Kidney glomerular epithelial cell (primary cell): ENCODE measurements at places on chromosomes 3 and 15.

DNA sequence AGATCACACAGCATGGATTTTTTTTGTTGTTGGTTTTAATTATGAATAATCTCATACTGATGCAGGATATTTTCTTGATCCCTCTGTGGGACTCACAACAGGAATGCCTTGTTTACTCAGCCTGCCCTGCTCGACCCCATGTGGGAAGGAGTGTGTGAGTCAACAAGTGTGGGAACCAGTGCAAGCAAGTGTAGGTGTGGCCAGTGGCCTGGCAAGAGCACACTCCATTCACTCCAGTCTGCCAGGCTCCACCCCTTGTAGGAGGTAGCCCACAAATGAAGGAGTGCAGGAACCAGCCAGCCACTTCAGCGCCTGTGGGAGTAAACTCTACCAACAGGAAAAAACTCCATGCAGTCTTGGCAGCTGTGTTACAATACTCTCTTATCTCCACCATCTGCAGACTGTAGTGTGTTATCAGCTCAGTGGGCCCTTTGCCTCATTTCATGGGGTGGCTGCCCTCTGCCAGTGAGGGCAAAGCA is 393.6 kb downstream of the OTOL1 start:
- DNase-seq = peak; percentile 95

DNA sequence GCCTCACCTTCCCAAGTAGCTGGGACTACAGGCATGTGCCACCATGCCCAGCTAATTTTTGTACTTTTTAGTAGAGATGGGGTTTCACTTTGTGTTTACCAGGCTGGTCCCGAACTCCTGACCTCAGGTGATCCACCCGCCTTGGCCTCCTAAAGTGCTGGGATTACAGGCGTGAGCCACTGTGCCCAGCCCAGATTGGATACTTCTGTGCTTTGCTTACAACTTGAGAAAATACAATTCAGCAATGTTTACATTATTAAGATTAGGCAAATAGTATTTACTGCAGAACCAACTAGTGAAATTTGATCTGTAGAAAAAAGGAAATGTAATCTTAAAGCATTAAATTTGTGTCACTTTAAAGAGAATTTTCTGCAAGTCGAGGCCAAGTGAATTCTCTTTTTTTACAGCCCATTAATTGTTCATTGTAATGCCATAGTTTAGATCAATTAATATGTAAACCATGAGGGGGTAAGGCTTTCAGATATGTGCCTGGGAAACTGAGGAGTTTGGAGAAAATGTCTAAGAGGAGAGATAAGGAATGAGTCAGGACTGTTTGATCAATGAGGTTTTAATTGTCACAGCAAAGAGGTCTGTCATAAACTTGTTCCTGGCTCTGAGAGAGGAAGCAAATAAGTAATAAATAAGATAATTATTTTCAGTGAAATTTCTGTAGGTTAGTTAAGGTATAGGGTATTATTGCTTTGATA is 15.3 kb downstream of the PYDC2 start:
- DNase-seq = peak; percentile 19

DNA sequence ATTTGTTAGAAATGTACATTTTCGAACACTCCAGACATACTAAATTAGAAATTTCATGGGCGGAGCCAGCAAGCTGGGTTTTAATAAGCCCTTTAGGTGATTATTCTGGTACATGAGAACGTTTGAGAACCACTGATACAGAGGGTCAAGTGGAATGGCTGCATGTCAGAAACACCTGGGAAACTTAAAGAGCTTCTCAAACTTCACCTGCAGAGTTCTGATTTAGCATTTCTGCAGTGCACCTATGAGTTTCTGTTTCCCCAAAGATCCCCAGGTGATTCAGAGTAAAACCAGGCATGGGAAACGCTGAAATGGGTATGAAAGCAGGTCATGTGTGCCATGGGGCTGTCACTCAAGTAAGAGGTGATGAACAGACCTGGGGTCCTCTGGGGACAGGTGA is 68.1 kb downstream of the TMEM266 start:
- DNase-seq = no peak

- DNase-seq = no peak
These were observed 544 bp upstream of the TIMMDC1 start for GRCh38 chr3:119497820-119498185.

DNA sequence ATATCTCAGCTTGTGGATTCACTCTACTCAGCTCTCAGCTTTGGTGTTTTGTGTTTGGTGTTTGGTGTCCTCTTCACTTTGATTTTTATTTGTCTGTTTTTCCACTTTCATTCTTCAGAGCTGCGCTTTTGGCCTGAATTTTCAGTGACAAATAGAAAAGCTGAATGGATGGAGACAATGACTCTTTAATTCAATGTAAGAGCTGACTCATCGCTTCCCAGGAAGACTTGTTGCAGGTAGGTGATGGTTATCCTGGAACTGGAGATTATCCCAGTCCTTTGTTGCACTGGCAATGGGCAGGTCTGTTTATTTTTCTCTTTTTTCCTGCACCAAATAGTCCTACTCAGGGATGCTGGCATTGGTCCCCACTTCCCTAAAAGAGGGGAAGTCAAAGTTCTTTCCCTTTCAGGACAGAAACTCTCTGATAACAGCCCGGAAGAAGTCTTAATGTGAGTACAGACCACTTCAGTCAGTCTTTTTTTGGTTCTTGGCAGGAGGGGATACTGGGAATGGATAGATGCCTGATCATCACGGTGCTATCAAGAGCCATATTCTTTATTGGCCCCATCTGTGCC is 12.4 kb upstream of the AEN start:
- no peak for DNase-seq

DNA sequence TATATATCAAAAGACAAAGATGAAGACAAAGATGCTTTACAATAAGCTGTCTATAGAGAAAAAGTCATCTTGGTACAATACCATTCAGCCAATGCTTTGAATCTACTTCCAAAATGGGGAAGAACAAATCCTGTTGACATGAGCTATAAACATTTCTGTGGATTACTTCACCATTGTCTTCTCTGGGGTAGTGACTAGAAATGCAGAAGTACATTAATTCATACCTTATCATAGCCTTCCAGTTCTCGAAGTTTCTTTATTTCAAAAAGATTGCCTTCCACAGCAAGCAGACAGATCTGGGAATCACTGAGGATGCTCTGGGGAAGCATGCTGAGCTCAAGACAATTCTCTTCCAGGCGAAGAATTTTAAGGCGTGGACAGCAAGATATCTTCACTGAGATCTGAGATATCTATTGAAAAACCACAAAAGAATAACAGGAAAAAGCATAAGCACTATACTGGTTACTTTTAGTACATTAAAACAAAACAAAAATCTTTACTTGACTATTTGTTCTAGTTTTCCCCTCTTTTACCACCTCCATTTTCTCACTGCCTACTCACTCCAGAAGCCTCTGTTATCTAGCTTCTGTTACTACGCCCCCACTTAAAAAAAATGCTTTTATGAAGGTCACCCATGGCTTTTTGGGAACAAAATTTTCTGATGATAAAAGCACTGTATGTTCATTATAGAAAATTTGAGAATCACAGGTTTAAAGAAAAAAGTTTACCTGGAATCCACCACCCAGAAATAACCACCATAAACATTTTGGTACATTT is 3.6 kb downstream of the LRRC57 start:
- no peak for DNase-seq

DNA sequence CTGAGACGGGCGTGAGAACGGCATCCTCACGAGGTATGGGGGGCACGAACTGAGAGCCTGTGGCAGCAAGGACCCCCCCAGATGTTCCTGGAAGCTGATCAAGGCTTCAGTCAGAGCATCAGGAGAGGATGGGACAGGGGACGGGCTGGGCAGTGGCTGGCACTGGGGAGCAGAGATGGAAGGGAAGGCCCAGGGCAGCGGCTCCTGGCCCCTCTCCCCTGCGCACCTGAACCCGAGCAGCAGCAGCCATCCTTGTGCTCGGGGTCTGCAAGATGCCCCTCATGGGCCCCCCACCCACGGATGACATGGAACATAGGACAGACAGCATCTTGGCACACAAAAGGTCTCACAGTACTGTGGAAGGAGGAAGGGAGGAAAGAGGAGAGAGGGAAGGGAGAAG is 51.3 kb downstream of the DHX30 start:
- no peak for DNase-seq

GRCh38 chr3:87435926-87436620 is 159.7 kb upstream of the POU1F1 start:
- DNase-seq = no peak

DNA sequence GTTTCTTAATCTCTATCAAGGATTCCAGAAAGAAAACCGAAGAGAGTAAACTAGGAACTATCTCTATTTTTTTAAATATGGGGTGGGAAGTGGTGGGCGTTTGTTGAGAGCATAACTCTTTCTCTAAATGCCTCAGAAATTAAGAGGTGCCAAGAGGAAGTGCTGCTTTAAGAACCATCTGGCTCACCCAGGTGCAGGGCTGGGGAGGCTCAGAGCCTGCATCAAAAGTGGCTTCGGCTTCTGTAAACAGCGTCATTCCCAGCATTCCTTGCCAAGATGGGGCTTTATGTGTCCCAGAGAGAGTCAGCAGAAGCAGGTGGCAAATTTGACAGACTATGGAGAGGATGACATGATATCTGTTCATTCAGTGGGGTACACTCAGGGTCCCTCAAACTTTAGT is 123.3 kb upstream of the BFSP2 start:
- no peak for DNase-seq

GRCh38 chr3:24829011-24829581 is 334.4 kb upstream of the THRB start:
- DNase-seq = no peak

- DNase-seq = no peak
These were observed 99.1 kb upstream of the STT3B start for GRCh38 chr3:31433679-31433992.

GRCh38 chr3:108389372-108389771 is 93.0 kb downstream of the HHLA2 start:
- no peak for DNase-seq

DNA sequence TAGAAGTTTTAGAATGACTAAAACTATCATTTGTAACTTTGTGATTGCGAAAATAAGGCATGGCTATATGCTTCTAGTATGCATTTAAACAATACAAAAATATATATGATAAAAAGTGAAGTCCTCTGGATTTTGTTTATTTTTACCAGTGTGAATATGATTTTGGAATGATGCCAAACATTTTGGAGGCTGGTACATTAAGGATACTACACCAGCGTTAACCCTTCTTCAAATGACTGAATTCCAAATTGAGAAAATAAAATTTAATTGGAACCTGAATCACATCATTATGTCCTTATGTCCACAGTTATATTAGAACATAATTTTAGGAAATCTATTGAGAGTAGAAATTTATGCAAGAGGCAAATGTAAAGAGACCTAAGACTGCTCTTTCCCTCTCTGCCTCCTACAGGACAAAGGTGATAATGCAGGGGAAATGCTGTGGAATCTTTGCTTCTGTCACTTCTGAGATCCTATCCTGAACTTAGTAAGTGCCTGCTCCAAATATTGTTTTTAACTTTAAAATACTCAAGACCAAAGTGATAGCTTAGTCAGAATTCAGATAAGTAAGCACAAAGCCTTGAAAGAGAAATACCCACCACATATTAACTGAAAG is 121.1 kb upstream of the NANOGP8 start:
- no peak for DNase-seq

- DNase-seq = peak; percentile 82
These were observed 7.7 kb upstream of the CDCP1 start for GRCh38 chr3:45153658-45154437.

- peak; percentile 61 for DNase-seq
These were observed 2.4 kb downstream of the ARHGEF3 start for GRCh38 chr3:56799251-56799882.

DNA sequence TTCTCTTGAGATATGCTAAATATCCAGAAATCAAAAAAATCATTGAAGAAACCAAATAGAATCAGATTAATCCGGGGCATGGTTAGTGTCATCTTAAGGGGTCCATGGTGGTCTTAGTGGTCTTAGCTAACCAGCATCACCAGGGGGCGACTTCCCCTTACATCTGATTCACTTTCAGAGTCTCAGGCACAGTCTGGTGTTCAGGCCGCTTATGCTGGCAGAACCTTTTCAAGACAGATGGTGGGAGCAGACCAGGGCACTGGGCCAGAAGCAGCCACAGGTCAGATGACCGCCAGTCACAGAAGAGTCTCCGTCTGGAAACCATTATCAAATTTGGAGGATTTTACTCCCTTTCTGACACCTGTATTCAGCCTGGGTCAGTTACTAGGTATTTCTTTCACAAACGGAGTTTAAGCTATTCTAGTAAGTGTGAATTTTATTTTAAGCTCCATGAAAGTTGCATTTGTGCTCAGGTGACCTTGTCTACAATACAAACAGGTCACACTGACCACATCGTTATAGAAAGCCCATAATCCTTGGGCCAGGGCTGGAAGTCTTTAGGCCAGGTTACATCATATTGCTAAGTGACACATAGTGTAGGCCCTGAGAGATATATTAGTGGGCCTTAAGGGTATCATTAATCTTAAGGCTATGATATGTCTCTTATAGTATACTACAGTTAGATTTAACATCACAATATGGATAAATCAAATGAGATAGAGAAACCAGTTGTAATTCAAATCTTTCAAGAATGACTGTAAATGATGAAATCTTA is 365.5 kb downstream of the GBE1 start:
- DNase-seq = no peak

DNA sequence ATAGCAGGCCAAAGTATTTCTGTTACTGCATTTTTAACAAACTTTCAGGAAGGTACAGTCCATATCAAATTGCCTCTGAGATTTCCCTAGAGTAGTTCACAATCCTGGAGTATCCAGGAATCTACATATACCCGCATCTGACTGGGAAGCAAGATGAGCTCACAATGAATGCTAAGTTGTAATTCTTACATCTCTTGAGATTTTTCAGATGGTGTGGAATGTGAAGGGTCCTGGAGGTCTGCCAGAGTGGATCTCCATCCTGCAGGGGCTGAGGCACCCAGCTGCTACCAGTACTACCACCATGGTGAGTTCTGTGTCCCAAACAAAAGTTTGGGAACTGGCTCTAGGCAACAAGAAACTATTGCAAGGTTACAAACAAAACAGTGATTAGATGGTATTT is 156.7 kb upstream of the CCDC54 start:
- no peak for DNase-seq

DNA sequence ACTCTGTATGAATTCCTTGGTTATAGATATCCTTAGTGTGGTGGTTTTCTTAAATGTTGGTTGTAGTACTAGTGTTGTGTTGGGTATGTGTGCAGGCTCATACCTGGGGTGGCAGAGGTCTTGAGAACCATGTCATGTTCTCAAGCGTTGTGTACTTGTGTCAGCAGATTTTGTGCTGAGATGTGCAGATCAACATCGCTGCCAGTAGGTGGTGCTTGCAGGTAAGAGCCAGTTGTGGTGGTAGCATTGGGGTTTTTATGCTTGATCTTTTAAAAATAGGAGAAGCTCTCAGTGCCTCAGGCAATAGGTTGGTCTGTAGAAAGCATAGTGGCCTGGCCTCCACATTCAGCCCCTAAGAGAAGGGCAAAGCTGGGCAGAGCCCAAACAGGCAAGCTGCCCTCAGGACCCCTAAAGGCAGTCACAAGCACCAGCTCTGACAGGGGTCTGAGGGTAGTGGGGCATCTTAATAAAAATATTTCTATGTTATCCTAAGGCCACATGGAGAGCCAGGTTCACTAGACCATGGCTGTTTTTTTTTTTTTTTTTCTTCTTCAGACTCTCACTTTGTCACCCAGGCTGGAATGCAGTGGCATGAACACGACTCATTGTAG is 164.0 kb downstream of the IL20RB start:
- peak; percentile 38 for DNase-seq

DNA sequence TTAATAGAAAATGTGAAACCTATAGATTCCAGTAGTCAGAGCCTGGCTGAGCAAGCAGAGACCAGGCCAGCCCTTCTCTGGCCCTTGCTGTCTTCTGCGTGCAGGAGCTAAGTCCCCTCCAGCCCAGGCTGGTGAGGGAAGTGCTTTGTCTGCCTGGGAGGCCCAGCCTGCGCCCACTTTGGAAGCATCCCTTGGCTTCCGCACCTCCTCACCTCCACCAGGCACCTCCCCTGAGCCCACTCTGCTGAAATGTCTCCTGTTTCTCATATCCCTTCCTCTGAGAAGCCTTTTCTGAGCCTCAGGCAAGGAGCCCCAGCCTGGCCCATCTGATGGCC is 45.3 kb downstream of the ALDH1L1 start:
- no peak for DNase-seq
